GM12865 (cell line): ENCODE measurements at places on chromosomes 4 and X.
A peak's percentile ranks its signal among the peaks of the same experiment; 100 is the strongest.

DNA sequence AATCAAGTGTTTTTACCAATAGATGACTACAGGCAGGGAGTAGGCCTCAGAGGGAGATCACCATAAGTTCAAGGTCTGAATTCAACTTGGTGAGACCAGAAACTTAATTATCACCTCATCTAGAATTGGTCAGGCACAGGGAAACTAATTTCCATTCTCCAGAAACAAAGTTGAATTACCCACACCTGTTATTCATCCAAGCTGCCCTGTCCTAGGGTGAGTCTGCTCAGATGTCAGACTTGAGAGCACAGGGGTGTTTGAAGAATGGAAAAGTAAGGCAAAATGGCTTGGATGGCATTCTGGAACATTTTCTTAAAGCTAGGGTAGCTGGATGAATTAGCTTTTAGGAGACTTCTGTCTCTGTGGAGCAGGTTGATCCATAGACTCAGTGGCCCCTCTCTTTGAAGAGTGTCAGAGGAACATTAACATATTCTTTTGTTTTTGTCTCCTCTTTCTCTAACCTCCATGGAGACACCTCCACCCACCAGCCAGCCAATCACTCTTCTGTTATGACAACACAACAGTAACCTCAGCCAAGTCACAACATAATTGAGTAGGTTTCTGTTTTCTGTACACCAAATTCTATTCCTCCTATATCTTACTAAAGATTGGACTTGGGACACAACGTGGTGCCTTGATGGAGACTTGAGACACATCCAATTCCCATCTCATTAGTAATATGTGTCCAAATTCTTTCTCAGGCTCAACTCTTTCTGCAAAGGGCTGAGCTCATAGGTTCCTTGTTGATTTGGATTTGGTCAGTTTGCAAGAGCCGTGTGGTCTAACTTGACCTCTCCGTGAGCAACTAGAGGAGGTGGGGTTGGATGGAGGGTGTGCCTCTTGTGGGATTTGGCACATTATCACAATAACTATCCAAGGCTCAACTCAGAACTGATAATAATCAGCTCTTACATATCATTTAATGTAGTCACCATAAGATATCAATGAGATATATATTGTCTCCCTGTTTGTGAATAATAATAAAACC, 45.1 kb downstream of the VSIG4 start:
- DNase-seq, result no peak

- DNase-seq, result no peak
These were observed 177.3 kb downstream of the ARHGAP10 start for GRCh38 chr4:147909225-147909624.

DNA sequence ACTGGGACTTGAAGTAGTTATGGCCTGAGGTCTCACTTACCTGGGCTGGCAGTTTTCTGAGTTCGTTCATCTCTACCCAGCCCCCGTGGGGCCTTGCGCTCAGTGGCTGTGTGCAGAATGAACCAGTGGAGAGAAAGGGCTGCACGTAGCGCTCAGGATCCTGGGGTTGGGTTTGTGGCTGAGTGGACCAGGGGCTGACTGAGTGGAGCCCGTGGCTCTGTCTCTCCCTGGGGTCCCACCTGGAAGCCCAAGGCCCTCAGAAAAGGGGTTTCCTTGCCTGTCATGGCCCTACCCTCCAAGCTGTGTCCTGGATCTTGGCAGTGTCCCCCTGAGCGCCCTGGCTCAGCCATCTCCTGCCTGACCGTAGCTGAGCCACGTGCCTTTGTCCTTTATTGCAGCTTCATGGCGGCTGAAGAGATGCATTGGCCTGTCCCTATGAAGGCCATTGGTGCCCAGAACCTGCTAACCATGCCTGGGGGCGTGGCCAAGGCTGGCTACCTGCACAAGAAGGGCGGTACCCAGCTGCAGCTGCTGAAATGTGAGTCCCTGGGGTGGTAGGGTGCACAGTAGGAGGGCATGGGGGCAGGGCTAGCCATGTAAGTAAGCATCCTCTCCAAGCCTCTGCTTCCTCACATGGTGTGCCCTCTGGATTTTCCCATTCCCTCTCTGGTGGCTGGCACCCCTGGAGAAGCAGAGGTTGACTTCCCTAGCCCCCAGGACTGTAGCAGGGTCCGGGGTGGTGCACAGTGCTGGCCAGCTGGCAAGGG, 23.2 kb upstream of the ADD1 start:
- no peak for DNase-seq

DNA sequence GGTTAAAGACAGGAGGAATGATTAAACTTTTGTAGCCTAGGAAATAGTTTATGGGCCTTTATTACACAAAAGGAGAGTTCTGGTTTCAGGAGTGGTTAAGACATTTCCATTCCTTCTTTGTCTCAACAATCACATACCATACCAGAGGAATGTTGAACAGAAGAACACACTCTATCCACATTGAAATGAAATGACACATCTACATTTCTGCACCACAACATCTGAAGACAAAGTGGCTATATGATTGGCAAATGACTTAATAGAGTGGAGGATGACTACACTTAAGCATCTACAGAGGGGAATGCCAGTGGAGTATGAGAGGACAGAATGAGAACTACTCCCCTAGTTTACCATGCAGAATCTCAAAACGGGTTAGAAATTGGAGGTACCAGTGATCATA, 8.0 kb downstream of the CYP2U1 start:
- no peak for DNase-seq

DNA sequence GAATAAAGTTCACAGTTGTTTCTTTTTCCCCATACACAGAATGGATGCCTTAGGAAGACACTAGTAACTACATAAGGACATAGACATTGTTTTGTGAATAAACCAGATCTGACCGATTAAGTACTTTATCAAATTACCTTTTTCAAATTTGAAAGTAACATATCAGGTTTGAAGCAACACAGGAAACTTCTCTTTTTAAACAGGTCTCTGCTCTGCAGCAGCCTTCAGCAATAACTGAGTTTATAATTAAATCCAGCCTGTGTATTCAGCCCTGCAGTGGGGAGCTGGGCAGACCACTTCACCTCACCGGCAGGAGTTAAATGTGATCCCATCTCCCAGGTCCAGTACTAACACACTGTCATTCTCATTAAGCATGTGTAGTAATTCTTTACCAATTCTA, 68.3 kb upstream of the ATOH1 start:
- DNase-seq, result no peak

GRCh38 chrX:154123241-154124219, 20.5 kb upstream of the OPN1LW start:
- DNase-seq, result peak; percentile 45

DNA sequence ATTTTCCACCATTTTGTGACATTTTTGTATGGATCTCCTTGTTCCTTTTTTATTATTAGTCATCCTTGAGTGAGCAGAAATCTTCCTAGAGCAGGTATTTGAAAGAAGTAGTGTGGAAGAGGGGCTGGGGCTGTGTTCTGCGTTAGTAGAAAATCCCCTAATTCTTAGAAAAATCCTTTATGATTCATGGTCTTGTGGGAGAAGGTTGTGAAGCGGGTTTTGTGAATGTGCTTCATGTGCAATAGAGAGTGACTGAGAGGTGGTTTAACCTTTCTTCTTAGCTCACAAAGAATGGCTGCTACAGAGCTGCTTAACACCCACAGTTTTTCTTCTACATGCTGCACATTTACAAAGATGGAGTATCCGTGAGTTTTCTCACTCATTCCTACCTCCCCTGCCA, 220.5 kb downstream of the IDS start:
- peak; percentile 18 for DNase-seq

GRCh38 chr4:57168982-57169381, 58.8 kb upstream of the IGFBP7 start:
- no peak for DNase-seq

- DNase-seq, result no peak
These were observed 40.1 kb downstream of the DDX3X start for GRCh38 chrX:41373989-41374606.

GRCh38 chr4:42359711-42360110, 37.6 kb upstream of the SHISA3 start:
- peak; percentile 32 for DNase-seq

GRCh38 chr4:186685767-186686183, 37.9 kb downstream of the FAT1 start:
- DNase-seq, result no peak

DNA sequence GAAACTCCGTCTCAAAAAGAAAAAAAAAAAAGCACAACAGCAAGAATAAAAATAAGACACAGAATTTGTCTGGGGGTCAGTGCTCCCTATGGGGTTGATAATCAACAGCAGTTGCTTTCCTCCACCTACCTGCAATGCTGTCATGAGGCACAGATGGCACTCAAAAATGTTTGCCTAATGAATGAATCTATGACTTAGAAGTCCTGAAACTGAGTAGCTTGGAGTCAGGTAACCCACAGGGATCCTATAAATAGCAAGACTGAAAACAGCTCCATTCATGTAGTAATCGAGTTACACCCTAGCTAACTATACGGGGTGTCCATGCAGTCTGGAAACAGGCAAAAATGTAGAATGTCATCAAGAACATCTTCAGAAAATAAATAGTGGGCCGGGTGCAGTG, 19.8 kb upstream of the DDX3X start:
- peak; percentile 37 for DNase-seq

- no peak for DNase-seq
These were observed 1427.9 kb downstream of the FAM133A start for GRCh38 chrX:95101851-95102390.

DNA sequence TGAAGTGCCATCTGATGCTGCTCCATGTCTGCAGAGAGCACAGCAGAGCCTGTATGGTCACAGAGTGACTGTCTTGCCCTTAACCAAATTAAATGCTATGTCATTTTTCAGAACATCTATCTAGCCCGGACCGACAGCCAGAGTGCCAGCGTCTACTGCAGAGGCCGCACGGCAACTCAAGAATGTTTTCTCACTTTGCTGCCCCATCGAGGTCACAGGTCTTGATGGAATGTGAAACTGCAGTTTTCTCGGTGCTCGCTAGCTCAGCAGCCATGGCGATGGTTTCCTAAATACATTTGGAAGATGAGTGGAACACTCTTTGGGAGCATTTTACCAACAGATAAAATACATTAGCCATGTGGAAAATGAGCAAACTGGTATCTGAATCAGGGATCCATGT, 125.7 kb downstream of the ENPP6 start:
- no peak for DNase-seq

- DNase-seq, result peak; percentile 22
These were observed 309.4 kb downstream of the PPP3CA start for GRCh38 chr4:101037938-101038413.

DNA sequence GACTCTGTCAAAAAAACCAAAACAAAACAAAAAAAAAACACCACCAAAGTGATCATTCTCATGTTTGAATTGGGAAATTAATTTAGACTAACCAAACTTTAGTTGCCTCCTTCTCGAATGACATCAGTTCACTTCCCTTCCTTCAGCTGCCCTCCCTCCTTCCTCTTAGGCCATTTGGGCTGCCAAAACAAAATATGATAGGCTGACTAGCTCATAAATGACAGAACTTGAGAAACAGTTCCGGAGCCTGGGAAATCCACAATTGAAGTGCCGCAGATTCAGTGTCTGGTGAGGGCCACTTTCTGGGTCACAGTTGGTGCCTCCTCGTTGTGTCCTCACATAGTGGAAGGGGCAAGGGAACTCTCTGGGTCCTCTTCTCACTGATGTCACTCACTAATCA, 16.1 kb upstream of the WAS start:
- DNase-seq, result no peak

DNA sequence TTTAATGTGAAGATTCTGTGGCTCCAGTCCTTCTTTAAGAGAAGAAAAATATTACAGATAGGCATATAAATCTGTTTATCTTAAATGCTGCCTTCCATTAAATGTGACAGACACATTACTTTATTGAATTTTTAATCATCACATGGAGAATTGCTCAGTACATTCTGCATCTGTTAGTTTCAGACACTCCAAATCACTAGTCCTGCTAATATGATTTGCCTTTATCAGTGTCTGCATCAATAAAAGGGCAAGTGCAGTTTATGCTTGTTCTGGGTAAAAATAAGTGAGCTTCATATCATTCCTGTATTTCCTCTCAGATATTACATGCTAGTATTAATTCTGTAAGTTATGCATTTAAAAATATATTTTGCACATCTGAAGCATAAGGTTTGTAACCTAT, 666.4 kb downstream of the TECRL start:
- no peak for DNase-seq

GRCh38 chrX:45824471-45824870, 623.8 kb upstream of the DIPK2B start:
- DNase-seq, result peak; percentile 9

GRCh38 chr4:113788888-113789287, 27.4 kb upstream of the CAMK2D start:
- no peak for DNase-seq

- no peak for DNase-seq
These were observed 23.0 kb downstream of the GAB1 start for GRCh38 chr4:143359644-143360193.

DNA sequence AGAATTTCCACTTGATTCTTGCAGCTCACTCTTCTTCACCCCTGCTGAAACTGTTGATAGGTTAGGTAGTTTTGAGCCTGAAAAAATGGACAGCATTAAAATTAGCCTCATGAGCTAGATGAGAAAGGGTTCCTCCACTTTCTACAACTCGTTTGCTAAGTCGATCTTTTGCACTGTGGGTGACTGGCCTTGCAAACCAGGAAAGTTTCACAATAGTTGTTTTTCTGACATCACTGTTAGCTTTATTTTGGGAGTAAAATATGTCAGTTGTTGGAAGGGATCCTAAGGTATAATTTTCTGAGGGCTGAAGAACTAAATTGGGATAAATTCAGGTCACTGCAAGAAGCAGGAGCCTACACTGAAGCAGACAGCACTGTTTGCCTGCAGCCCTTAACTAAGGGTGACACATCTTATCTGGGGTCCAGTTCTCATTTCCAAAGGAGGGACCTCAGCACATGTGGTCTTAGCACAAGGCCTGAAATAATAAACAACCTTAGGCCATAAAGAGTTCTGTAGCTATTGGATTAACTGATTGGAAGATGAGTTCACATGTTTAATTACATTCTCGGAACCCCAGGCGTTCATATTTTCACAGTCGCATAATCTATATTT, 29.1 kb downstream of the ANAPC4 start:
- no peak for DNase-seq

- DNase-seq, result peak; percentile 13
These were observed 4.3 kb downstream of the TMPRSS11E start for GRCh38 chr4:68451246-68452211.

DNA sequence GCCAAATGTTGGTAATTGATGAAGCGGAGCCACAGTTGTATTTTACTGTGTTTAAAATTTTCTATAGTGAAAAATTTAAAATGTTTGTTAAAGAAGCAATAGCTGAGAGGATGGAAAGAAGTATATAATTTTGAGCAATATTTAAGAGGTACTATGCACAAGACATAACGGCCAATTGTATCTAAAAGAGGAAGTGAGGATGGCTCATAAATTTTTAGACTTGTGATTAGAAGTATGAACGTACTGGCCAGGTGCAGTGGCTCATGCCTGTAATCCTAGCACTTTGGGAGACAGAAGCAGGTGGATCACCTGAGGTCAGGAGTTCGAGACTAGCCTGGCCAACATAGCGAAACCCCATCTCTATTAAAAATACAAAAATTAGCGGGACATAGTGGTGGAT, 12.7 kb upstream of the HHIP start:
- no peak for DNase-seq

GRCh38 chrX:11557120-11557519, 108.6 kb downstream of the ARHGAP6 start:
- peak; percentile 30 for DNase-seq

GRCh38 chrX:13692771-13693231, 3.9 kb downstream of the RAB9A start:
- no peak for DNase-seq
